ENCODE measurements at places on chromosomes 5 and 9.

GRCh38 chr9:127545196-127546124, 66.6 kb upstream of the STXBP1 start:
- no peak for DNase-seq

DNA sequence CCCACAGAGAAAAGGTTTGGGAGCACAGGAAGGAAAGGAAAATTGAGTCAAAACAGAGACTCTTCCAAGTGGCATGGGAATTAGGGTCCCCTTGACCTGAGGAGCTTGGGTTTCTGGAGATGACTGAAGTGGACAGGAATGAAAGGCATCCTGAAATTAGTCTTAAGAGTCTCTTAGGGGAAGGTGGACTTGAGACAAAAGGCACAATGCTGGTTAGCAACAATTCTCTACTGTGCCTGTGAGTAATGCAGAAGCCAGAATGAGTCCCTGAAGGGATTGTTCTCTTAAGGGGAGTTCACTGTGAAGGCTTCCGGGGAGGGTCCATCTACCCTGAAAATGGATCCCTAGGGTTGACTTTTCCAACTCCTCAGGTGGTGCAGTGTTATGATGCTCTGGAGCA, 58.4 kb upstream of the FOXE1 start:
- DNase-seq, result no peak

GRCh38 chr5:83049370-83049885, 27.8 kb downstream of the TMEM167A start:
- DNase-seq, result no peak

- DNase-seq, result no peak
These were observed 65.7 kb downstream of the EFNA5 start for GRCh38 chr5:107604990-107605389.

DNA sequence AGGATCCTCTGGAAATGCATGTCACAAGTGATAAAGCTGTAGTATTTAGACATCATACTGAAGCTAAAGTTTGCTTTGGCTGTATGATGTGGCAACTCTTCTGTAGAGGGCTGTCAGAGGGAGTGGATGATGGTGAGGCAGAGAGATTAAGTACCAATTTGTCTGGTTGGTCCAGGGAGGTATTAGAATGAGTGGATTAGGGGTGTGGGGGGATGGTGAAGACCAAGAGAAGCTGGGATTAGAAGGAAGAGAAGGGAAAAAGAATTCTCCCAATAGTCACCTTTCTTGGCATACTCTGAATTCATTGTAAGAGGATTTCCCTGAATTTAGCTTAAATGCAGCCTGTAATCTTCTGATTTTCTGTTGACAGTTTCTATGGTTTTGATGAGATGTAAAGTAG, 3.6 kb downstream of the PCDHAC2 start:
- no peak for DNase-seq
